Right atrium auricular region (tissue), 2 donors: ENCODE measurements at places on chromosomes 6 and 20. TPM values are rescaled to one million over a fixed set of nuclear protein-coding genes. Genes with fewer than 3 reads are reported as not detected.
A peak's percentile ranks its signal among the peaks of the same experiment; 100 is the strongest.

TRAPPC3L gene
- total RNA-seq = 0.20 TPM

C20orf202 gene
- not detected for total RNA-seq

DNA sequence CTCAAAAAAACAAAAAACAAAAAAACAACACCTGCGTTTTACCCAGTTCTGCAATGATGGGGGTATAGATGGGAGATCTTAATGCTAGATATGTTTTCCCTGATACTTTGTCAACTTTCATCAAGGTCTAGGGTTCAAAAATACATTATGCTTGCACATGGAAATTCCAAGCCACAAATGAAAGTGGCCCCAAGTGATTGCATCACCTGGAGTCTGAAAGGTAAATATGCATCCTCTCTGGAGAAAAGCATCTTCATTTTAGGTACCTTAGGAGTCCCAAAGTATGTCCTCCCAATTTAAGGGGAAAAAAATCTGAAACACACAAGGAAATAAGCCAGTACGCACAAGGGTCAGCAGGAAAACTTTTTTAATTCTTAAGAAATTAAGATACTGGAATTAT is 12.6 kb upstream of the ZC3H12D start:
- DNase-seq = no peak

- no peak for DNase-seq
These were observed 41.6 kb downstream of the IBTK start for GRCh38 chr6:82205930-82206392.

ZNF391 gene
- 0.89 TPM for total RNA-seq

TRIM27 gene
- total RNA-seq = 28.5 TPM

FAXC gene
- total RNA-seq = not detected

GRCh38 chr20:53844259-53844658 is 226.1 kb downstream of the BCAS1 start:
- no peak for DNase-seq

- DNase-seq = peak; percentile 72
These were observed 1.2 kb downstream of the AKAP12 start for GRCh38 chr6:151240791-151241642.

- no peak for DNase-seq
These were observed 212.9 kb downstream of the PLCB4 start for GRCh38 chr20:9281803-9282202.

LST1 gene
- 2.8 TPM for total RNA-seq

DNA sequence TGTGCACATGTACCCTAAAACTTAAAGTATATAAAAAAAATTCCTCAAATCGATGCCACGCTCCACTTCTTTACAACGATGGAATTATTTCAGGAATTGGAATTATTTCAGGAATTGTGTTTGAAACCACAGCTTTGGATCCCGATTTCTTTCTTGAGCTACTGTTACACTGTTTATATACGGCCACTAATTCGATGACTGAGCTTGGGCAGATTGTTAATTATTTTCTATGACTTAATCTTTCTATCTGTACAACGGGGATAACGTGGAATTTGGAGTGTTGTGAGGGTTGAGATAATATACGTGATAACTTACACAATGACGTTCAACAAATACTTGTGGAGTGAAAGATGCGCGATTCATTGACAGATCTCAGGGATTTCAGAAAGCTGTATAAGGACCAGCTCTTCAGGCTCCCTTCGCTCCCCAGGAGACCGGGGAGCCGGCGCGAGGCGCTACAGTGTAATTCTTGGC is 171.3 kb downstream of the SLC16A10 start:
- no peak for DNase-seq

- no peak for DNase-seq
These were observed 61.2 kb downstream of the C6orf52 start for GRCh38 chr6:10633216-10633615.

DNA sequence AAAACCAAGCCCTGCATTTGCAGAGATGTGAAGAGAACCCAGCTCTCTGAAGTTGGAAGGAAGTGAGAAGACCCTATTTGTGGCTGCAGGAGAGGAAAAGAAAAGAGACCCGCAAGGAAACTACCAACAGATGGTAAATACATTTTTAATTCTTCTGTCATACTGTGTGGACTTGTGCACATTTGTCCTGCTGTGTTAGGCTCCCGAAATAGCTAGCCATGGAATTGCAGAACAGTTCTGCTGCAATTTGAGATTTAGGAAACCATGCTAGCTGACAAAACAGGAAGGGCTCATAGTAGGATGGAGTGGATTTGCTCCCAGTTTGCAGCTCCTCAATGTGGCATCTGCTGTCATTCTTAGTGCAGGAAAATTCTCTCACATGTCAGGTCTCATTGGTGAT is 12.1 kb upstream of the ATXN1 start:
- DNase-seq = no peak

GRCh38 chr20:45918182-45918737 is 6.3 kb upstream of the PLTP start:
- DNase-seq = no peak

ADGRB3 gene
- total RNA-seq = 2.4 TPM

DNA sequence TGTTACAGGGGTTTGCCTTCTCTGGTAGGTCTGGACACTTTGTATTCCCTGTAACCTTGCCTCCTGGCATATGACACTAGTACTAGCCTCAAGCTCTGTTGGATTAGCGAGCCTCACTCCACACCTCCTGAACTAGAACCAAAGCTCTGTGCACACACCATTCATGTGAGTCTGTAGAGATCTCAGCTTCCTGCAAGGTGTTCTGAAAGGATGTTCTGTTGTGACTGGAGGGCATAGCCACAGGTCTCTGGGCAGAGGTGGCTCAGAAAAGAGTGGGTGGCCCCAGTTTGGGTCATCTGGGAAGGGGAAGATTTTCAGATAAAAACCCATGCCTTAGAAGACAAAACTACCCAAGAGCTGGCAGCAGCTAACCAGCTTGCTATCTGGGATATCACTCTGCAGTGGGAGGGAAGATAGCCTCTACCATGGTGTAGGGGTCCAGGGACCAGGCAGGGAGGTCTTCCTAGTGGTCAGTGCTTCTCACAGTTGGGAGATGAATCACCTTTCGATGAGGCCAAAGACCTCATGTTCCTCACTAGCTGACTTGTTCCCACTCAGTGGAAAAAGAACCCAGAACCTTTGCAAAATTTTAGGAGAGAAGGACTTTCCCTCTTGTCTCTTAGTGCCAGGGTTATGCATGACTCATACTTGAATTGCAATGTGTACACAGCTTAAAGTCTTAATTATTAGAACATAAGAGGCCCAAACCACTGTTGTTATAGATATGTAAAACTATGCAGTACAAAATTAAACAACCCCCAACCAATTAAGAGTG is 41.4 kb downstream of the HLA-F start:
- DNase-seq = no peak

MDFI gene
- 12.3 TPM for total RNA-seq

DNA sequence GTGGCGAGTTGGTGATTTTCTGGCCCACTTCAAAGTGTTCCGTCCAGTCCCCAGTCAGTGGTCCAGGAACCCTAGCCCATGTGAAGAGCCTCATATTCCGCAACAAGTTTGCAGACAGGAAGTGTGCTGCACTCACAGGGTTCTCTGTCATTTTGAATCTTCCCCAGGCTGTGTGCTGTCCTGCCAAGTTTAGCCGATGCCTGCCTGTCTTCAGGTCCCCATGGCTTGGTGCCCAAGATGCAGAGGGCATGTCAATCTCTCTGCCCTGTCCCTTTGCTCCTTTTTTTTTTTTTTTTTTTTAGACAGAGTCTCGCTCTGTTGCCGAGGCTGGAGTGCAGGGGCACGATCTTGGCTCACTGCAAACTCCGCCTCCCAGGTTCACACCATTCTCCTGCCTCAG is 69.9 kb upstream of the ATXN1 start:
- DNase-seq = no peak

DNA sequence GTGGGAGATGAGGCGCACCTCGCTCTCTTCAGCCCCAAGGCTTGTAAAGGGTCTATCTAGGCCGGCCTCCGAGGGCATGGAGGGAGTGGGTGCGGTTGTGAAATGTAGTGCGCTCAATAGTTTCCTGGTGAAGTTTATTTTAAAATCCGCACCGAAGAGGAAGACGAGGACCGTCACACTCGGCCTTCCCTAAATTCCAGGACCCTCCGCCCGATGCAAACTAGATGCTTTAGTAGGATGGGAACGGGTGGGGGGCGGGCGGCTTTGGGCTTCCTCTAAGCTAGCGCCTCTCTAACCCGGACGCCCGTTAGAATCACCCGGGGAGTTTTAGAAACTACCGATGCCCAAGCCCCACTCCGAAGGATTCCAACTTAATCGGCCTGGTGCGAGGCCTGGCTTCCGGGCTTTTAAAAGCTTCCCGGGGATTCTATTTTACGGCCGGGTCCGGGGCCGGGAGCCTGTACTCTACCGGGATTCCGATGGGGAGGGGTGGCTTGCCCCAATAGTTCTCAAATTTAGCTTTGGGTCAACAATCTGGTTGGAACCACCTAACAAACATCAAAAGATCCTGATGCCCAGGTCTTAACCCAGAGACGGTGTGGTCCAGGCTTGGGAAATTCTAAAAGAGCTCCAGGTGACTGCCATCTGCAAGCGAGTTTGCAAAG is 548 bp upstream of the BCAS4 start:
- DNase-seq = no peak

- no peak for DNase-seq
These were observed 7.8 kb downstream of the STX7 start for GRCh38 chr6:132505158-132505557.

GRCh38 chr6:163444077-163444476 is 29.6 kb downstream of the QKI start:
- no peak for DNase-seq

CHD6 gene
- 27.4 TPM for total RNA-seq

DNA sequence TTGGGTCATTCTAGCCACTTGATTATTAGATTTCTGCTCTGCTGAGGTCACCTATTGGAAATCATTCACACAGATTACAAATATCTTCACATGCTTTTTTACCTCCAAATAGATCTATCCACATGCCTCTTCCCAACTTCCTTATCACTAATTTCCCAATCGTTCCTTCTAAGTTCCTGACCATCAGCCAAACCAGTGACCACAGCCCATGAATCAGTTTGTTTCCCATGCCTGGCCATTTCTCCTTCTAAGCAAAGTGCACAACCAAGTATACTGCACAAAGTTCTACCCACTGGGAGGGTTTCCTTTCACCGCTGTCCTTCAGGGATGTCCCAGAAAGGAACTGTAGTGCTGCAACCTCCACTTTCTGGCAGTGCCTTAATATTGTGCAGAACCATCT is 140.5 kb upstream of the SYNDIG1 start:
- DNase-seq = no peak

DNA sequence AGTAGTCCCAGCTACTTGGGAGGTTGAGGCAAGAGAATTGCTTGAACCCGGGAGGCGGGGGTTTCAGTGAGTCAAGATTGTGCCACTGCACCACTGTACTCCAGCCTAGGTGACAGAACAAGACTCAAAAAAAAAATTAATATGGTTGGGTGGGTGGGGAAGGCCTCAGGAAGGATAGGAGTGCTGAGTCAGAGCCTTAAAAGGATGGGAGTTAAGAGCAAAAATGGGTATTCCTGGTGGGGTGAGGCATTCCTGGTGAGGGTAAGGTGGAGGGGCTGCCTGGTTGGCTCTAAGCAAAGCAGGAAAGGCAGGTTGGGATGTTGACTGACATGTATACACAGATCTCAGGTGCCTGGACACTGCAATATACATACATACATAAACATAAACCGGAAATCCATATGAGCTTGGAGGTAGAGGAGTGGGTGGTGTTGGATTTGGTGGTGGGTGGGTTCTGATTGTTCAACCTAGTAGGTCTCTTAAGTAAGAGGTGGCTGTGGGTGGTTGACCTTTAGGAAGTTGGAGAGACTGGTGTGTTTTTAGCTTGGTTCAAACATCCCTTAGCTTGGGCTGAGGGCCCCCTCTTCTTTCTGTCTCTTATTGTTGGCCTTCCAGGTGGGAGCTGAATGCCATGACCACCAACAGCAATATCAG is 1.2 kb upstream of the RRP36 start:
- no peak for DNase-seq

GRCh38 chr6:74091136-74091793 is 395.3 kb downstream of the CD109 start:
- no peak for DNase-seq

DNA sequence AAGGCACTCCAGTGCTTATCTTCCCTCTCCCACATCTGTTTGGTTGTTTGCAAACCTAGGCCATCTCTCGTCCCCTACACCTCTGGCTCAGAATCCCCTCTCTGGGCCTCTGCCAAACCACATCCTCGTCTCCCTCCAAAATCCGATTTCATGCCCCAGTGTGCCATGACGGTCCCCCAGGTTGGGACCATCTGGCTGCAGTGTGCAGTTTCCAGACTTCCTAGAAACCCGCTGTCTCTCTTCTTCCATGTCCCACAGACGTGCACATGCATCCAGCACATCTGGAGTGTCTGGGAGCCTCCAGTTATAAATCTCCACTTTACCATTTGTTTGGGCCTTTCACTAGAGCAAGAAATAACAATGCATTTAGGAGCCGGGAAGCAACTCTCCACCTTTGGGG is 316.2 kb downstream of the KIF16B start:
- DNase-seq = no peak

DNA sequence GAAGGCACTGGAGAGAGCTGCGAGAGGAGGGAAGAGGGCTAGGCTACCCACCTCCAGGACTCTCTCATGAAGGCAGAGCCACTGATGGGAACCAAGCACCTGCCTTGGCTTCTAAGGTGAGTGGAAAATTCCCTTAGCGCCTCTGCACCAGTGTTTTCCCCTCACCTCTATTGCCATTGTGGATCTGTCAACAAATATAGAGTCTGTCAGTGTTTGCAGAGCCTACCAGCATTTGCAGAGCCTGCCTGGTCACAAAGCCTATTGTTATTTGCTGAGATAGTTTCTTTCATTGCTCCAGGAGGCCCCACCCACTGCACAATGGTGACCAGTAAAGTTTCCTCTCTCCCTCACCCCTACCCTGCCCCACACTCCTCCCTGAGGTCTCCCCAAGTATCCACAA is 141.9 kb downstream of the MRPL14 start:
- DNase-seq = no peak

TAF4 gene
- 8.3 TPM for total RNA-seq

- DNase-seq = peak; percentile 88
These were observed 46.5 kb downstream of the ADTRP start for GRCh38 chr6:11732036-11732631.

DNA sequence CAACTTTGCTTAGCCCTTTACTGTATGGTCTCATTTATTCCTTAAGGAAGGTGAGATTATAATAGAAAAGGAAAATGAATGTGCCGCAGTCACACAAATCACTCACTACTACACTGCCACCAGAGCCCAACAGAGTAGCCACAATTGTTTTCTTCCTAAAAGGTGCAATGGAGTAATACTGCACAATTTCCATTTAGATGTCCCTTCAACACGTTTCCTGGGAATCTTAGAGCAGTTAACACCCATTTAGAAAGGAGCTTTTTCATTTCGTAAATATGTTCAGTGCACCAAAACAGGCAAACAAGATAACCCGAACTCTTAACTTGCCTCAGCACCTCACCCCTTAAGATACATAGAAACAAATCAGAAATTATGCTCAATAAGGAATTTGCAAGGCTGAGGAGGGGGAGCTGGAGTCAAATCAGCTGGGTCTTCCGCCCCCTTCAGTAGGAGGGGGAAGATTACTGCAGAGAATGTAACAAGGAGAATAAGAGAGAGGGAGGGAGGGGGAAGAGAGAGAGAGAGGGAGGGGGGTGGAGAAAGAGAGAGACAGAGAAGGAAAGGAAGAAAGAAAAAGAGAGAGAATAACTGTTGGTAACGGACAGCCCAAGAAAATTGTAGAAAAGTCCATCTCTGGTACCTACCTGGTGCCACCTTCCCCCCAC is 155.5 kb downstream of the BCAS1 start:
- peak; percentile 49 for DNase-seq

GRCh38 chr20:2845607-2846006 is 5.1 kb downstream of the VPS16 start:
- no peak for DNase-seq

- DNase-seq = no peak
These were observed 44.0 kb downstream of the LRFN2 start for GRCh38 chr6:40543146-40543545.
